ENCODE measurements at places on chromosomes 3 and 15. TPM values are rescaled to one million over a fixed set of nuclear protein-coding genes. Genes with fewer than 3 reads are reported as not detected.
A peak's percentile ranks its signal among the peaks of the same experiment; 100 is the strongest.

GRCh38 chr3:112793326-112794081 is 53.2 kb downstream of the CD200R1L start:
- no peak for DNase-seq
- peaks cover 29% of the 10 kb centered on the region for H3K4me1 ChIP-seq
- no peak overlapping the region for H3K4me3 ChIP-seq
- peaks cover 1% of the 10 kb centered on the region for H3K36me3 ChIP-seq

DNA sequence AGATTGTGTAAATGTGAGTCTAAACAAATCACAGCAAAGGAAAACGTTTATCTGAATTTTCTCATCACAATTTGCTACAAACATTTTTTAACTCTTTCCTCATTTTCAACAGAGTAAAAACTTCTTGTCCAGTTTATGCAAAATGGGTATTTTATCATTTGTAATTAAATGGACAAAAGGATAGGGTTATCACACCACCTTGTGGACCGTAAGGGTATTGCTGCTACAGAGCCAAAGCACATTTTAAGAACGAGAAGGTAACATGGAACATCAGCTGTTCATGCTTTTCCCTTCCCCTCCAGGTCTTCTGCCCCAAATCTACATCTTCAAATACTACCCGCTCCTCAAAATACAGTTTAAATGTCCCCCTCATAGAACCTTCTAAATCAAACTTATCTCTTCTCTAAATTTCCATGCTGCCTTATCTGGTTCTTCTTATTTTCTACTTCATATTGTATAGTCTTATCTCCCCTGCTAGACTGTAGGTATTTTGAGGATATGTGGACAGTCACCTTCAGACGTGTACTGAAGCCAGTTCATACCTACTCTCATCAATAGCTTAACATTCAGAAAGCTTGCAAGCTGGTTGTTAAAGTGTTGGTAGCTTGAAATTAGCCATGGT is 12.8 kb upstream of the SETMAR start:
- H3K27me3 ChIP-seq: peaks cover 7% of the 10 kb centered on the region
- H3K4me3 ChIP-seq: no peak overlapping the region
- peak; percentile 27 for DNase-seq
- H3K36me3 ChIP-seq: no peaks in the 10 kb centered on the region
- no peak overlapping the region for H3K27ac ChIP-seq

GRCh38 chr3:152623286-152623911 is 211.5 kb upstream of the P2RY1 start:
- no peak for DNase-seq
- H3K4me1 ChIP-seq: peaks cover 13% of the 10 kb centered on the region
- H3K27ac ChIP-seq: no peak overlapping the region

The MYL3 gene
- total RNA-seq: 0.33 TPM

- peaks cover 30% of the 10 kb centered on the region for H3K4me1 ChIP-seq
- no peak for DNase-seq
- no peak overlapping the region for H3K27ac ChIP-seq
- no peaks in the 10 kb centered on the region for H3K27me3 ChIP-seq
- peaks cover 5% of the 10 kb centered on the region for H3K36me3 ChIP-seq
- H3K4me3 ChIP-seq: no peak overlapping the region
Measured at GRCh38 chr15:57578288-57578900, 13.3 kb upstream of the MYZAP start.

- no peak overlapping the region for H3K27ac ChIP-seq
- no peak overlapping the region for H3K4me3 ChIP-seq
- H3K4me1 ChIP-seq: no peaks in the 10 kb centered on the region
- no peak for DNase-seq
- peaks cover 14% of the 10 kb centered on the region for H3K27me3 ChIP-seq
Measured at GRCh38 chr15:29978411-29979382, 104.1 kb upstream of the GOLGA8J start.

The EMC7 gene
- total RNA-seq: 32.3 TPM

- H3K27ac ChIP-seq: peak overlapping the region; percentile 9
- peaks cover 1% of the 10 kb centered on the region for H3K36me3 ChIP-seq
- H3K27me3 ChIP-seq: no peaks in the 10 kb centered on the region
Measured at GRCh38 chr15:89139613-89140499, 51.6 kb downstream of the ABHD2 start.

DNA sequence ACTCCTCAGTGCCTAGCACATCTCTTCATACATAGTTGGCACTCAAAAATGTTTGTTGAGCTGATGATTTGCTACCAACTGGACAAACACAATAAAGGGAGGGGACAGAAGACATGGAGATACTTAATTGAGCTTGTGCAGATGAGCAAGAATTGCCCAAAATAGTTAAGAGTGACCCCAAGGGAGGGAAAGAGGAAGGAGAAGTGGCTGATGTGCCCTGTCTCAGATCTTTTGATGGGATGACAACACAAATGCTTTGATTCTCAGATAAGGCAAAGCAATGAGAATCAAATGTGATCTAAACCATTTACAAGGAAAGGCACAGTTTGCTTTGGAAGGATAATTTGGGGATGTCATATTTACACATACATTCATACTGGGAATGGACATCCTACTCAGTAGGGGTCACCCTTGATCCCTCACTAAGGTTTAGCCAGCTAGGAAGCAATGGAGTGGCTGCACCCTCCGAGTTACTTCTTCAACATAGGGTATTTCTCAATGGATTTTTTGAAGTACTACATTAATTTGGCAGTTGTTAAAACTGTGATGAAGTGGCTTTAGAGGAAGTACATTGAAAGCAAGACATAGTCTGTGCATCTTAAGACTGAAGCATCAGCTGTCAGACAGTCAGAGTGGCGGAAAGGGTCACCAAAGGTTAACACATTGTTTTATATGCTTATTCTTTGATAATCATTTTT is 21.9 kb upstream of the SSR3 start:
- no peaks in the 10 kb centered on the region for H3K36me3 ChIP-seq
- no peak for DNase-seq
- H3K27ac ChIP-seq: no peak overlapping the region
- peaks cover 3% of the 10 kb centered on the region for H3K27me3 ChIP-seq
- no peak overlapping the region for H3K4me3 ChIP-seq

DNA sequence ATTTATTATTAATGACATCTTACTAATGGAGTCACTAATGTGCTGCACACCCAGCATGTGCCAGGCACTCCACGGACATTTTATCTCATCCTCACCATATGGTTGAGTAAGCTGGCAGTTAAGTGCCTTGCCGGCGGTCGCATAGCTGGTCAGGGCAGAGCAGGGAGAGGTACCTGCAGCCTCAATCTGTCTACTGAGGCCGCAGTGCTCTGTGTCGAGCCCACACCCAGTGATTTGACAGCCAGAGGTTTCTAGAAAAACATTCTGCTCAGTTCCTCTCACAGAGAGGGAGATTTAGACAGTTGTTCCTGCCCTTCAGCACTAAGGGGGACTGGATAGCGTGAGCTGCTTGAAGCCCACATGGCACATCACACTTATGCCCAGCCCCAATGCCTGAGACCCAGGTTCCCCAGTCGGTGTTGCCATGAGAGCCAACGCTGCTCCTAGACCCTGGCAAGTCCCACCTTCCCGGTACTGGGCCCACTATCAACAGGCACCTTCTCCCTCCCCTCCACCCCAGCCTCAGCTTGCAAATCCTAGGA is 2.6 kb downstream of the LIPC start:
- no peak overlapping the region for H3K4me3 ChIP-seq
- H3K27me3 ChIP-seq: no peaks in the 10 kb centered on the region
- no peak for DNase-seq
- H3K36me3 ChIP-seq: no peaks in the 10 kb centered on the region
- H3K4me1 ChIP-seq: peaks cover 26% of the 10 kb centered on the region

GRCh38 chr3:44323341-44323955 is 15.1 kb upstream of the TCAIM start:
- H3K27ac ChIP-seq: no peak overlapping the region
- no peak overlapping the region for H3K4me3 ChIP-seq
- peak; percentile 44 for DNase-seq
- H3K4me1 ChIP-seq: peaks cover 27% of the 10 kb centered on the region
- no peaks in the 10 kb centered on the region for H3K36me3 ChIP-seq
- no peaks in the 10 kb centered on the region for H3K27me3 ChIP-seq

DNA sequence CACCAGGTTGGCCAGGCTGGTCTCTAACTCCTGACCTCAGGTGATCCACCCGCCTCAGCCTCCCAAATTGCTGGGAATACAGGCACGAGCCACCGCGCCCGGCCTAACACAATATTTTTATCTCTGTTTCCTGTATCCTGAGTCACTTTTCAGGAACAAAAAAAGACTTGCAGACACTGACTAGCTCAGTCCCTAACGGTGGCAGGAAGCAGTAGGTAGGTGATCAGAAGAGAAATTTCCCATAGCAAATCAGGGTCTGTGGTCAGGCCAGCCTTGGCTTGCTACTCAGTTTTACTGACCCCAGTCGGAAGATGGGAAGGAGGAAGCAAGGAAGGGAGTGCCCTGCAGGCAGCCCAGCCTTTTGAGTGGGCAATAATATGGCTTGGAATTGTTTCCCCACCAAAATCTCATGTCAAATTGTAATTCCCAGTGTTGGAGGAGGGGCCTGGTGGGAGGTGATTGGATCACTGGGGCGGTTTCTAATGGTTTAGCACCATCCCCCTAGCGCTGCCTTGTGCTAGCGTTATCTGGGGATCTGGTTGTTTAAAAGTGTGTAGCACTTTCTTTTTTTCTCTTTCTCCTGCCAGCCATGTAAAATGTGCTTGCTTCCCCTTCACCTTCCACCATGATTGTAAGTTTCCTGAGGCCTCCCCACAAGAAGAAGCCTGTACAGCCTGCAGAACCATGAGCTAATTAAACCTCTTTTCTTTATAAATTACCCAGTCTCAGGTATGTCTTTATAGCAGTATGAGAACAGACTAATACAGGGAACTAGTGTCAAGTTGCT is 19.5 kb upstream of the CDCP1 start:
- H3K27me3 ChIP-seq: peaks cover 9% of the 10 kb centered on the region
- H3K27ac ChIP-seq: no peak overlapping the region
- H3K4me3 ChIP-seq: no peak overlapping the region
- no peak for DNase-seq

GRCh38 chr3:41920406-41920965 is 41.4 kb downstream of the ULK4 start:
- no peak for DNase-seq
- H3K4me3 ChIP-seq: no peak overlapping the region

The CYP11A1 gene
- 2.0 TPM for total RNA-seq

The CTXND1 gene
- total RNA-seq: 1.1 TPM

DNA sequence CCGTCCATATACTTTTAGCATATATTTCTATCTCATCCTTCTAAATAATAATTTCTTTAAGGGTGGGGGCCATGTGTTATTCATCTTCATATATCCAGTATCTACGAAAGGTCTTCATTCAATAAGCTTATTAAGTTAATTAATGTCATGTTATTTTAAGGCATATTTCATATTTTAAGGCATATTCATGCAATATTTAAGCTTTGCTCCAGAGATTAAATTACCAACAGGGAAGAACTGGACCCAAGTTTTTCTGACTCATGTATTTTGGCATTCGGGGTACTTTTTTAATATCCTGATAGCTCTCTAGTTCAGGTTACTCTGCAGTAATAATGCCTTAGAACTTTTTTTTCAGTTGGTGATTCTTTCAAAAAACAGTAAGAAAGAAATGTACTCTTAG is 27.4 kb downstream of the PHC3 start:
- no peak for DNase-seq
- H3K4me1 ChIP-seq: peaks cover 9% of the 10 kb centered on the region
- no peak overlapping the region for H3K4me3 ChIP-seq
- no peaks in the 10 kb centered on the region for H3K27me3 ChIP-seq

- no peak overlapping the region for H3K4me3 ChIP-seq
- H3K27ac ChIP-seq: no peak overlapping the region
- H3K36me3 ChIP-seq: no peaks in the 10 kb centered on the region
- H3K4me1 ChIP-seq: no peaks in the 10 kb centered on the region
- H3K27me3 ChIP-seq: peaks cover 64% of the 10 kb centered on the region
Measured at GRCh38 chr3:10869460-10869859, 53.4 kb downstream of the SLC6A11 start.

The CRYGS gene
- 3.9 TPM for total RNA-seq

GRCh38 chr3:36813305-36813704 is 49.0 kb upstream of the DCLK3 start:
- H3K4me3 ChIP-seq: no peak overlapping the region
- H3K4me1 ChIP-seq: peaks cover 6% of the 10 kb centered on the region
- no peaks in the 10 kb centered on the region for H3K27me3 ChIP-seq
- H3K27ac ChIP-seq: no peak overlapping the region
- no peak for DNase-seq
- H3K36me3 ChIP-seq: no peaks in the 10 kb centered on the region

The MUC13 gene
- total RNA-seq: not detected

DNA sequence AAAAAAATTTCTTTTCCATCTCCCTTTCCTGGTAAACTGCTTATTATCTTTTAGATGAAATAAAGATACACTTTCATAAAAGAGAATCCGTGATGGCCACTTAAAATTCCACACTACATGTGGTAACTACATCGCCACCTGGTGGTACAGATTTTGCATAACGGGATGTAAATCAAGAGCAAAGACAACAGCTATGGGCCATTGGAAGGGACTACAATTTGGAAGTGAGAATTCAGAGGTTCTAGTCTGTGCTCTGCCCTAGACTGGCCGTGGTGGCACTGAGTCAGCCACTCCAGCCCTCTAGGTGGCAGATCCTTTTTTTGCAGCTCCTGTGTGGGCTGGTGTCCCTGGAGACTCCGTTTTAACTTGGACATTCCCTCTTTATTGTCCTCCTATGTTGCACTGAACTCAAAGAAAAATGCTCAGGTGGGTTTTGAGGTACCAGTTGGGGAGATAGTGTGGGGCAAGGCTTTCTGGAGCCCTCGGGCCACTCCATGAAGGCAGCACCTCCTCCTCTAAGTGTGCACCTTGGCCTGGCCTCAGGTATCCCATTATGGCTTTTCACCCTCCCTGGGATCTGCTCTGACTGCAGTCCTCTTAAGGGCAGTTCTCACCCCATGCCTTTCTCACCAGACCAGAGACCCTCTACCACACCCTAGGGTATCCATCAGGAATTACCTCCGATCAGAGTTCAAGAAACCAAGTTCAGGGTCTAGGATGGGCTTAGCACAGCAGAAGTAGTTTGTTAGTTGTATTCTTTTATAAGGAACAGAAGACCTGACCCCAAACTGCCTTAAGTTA is 54.9 kb downstream of the SPSB4 start:
- no peak overlapping the region for H3K27ac ChIP-seq
- no peak overlapping the region for H3K4me3 ChIP-seq
- H3K4me1 ChIP-seq: peaks cover 26% of the 10 kb centered on the region
- H3K27me3 ChIP-seq: no peaks in the 10 kb centered on the region
- peak; percentile 38 for DNase-seq

The GOLGA6B gene
- total RNA-seq: not detected

- DNase-seq: no peak
- H3K27ac ChIP-seq: no peak overlapping the region
- H3K36me3 ChIP-seq: no peaks in the 10 kb centered on the region
- H3K4me1 ChIP-seq: peaks cover 14% of the 10 kb centered on the region
Measured at GRCh38 chr3:143478115-143478693, 358.6 kb downstream of the CHST2 start.

- H3K27ac ChIP-seq: no peak overlapping the region
- peaks cover 8% of the 10 kb centered on the region for H3K4me1 ChIP-seq
- no peak overlapping the region for H3K4me3 ChIP-seq
- no peaks in the 10 kb centered on the region for H3K27me3 ChIP-seq
- H3K36me3 ChIP-seq: no peaks in the 10 kb centered on the region
- DNase-seq: no peak
Measured at GRCh38 chr15:86040356-86041033, 39.2 kb upstream of the AGBL1 start.

The ACAA1 gene
- 97.8 TPM for total RNA-seq

- H3K36me3 ChIP-seq: no peaks in the 10 kb centered on the region
- H3K27ac ChIP-seq: no peak overlapping the region
- H3K4me3 ChIP-seq: no peak overlapping the region
- H3K27me3 ChIP-seq: no peaks in the 10 kb centered on the region
Measured at GRCh38 chr3:18840535-18841137, 307.7 kb upstream of the KCNH8 start.

The DZIP1L gene
- total RNA-seq: 81.9 TPM
